ENCODE measurements at places on chromosomes 1 and 21. TPM values are rescaled to one million over a fixed set of nuclear protein-coding genes. Genes with fewer than 3 reads are reported as not detected.
A peak's percentile ranks its signal among the peaks of the same experiment; 100 is the strongest.

Gene ESRRG
- 34.4 TPM for total RNA-seq

- no peaks in the 10 kb centered on the region for H3K36me3 ChIP-seq
- H3K27me3 ChIP-seq, result no peaks in the 10 kb centered on the region
- no peaks in the 10 kb centered on the region for H3K4me1 ChIP-seq
- DNase-seq, result no peak
- no peak overlapping the region for H3K4me3 ChIP-seq
- H3K27ac ChIP-seq, result no peak overlapping the region
These were observed 171.8 kb downstream of the ACTL8 start for GRCh38 chr1:17926906-17927305.

Gene ERICH3
- total RNA-seq, result 0.04 TPM

- no peak overlapping the region for H3K4me3 ChIP-seq
- H3K4me1 ChIP-seq, result no peaks in the 10 kb centered on the region
- DNase-seq, result no peak
These were observed 91.0 kb upstream of the KCNA3 start for GRCh38 chr1:110765640-110766335.

Gene LYPD8
- not detected for total RNA-seq

DNA sequence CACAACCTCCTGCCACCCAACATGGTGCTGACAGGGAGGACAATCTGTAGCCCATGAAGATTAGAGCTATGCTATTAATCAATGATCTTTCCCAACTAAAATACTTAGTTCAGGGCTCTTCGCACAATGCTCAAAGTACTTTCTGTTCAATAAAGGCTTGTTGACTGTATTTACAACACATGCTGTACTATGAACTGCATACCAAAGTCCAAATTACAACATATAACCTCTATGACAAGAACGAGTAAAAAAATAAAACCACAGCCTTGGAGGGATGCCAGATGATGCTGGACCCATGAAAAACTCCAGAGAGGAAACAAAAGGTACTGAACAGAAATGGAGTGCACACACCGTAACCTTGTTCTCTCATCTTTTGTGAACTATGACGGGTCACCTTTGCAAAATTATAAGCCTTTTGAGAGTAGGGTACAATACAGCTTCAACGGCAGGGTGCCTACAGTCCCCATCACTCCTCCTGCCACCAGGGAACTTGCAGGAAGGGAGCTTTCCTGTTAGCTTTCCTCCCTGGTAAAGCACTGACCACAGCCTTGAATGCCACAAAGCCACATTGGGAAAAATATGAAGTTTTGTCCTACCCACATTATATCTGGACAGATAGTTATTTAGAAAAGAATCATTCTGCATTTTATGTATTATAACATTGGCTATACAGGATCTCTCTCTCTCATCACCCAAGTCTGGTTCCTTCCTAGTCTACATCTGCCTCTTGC, 175.6 kb downstream of the NRIP1 start:
- H3K27ac ChIP-seq, result no peak overlapping the region
- no peaks in the 10 kb centered on the region for H3K27me3 ChIP-seq
- no peak for DNase-seq
- H3K36me3 ChIP-seq, result no peaks in the 10 kb centered on the region
- no peak overlapping the region for H3K4me3 ChIP-seq

Gene NR0B2
- total RNA-seq, result 0.25 TPM

Gene AGMAT
- 3.3 TPM for total RNA-seq

DNA sequence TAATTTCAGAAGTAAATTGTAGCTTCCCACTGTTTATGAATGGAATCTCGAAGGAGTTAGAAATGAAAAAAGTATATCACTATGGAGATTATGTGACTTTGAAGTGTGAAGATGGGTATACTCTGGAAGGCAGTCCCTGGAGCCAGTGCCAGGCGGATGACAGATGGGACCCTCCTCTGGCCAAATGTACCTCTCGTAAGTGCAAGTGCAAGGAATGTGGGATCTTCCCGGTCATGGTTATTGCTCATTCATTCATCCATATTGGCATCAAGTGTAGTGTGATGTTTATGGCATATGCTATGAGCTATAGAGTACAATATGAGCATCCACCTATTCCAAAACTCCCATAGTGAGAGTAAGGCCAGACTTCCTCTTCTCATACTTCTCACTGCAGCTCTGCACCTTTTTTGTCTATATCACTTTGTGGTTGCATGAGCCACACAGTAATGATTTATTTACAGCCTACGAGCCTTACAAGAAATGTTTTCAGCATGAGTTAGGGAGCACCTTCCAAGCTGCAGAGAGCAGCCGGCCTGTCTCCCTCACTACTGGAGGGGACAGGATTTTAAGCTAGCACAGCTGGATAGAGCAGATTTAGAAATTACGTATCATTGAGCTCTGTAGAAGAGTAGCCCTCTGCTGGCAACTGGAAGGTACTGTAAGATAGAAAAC, 24.9 kb upstream of the CR1L start:
- DNase-seq, result no peak
- H3K4me3 ChIP-seq, result no peak overlapping the region
- no peaks in the 10 kb centered on the region for H3K36me3 ChIP-seq
- no peak overlapping the region for H3K27ac ChIP-seq
- H3K4me1 ChIP-seq, result no peaks in the 10 kb centered on the region

DNA sequence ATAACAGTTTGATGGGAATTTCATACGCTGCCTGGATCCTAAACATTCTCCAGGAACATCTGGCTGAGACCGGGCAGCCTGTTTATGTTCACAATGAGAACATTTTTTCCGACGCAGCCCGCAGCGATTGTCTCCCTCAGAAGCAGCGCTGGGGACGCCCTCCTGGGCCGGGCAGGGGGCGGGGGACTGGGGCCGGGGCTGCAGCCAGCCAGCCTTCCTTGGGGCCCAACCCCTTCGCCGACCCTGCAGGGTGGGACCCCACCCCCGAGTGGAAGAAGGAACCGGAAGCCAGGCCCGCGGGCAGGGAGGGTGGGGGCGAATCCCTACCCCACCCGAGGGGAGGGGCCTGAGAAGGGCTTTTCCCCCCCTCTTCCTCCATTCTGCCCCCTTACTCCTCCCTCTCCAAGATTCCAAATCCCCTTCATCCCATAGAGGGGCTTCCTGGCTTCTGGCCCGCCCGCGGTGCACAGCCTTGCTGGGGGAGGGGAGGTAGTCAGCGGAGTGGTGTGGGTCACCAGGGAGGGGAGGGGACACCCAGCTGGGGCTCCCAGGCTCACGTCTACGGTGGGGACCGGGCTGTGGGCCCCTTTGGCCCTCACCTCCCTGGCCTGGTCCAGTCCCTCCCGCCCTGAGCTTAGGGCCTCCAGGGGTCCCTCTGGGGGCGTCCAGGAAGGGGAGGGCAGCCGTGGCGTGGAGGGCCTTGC, 60.6 kb downstream of the WNT9A start:
- peak overlapping the region; percentile 60 for H3K27ac ChIP-seq
- H3K27me3 ChIP-seq, result no peaks in the 10 kb centered on the region
- peaks cover 8% of the 10 kb centered on the region for H3K4me1 ChIP-seq
- DNase-seq, result no peak
- no peaks in the 10 kb centered on the region for H3K36me3 ChIP-seq

DNA sequence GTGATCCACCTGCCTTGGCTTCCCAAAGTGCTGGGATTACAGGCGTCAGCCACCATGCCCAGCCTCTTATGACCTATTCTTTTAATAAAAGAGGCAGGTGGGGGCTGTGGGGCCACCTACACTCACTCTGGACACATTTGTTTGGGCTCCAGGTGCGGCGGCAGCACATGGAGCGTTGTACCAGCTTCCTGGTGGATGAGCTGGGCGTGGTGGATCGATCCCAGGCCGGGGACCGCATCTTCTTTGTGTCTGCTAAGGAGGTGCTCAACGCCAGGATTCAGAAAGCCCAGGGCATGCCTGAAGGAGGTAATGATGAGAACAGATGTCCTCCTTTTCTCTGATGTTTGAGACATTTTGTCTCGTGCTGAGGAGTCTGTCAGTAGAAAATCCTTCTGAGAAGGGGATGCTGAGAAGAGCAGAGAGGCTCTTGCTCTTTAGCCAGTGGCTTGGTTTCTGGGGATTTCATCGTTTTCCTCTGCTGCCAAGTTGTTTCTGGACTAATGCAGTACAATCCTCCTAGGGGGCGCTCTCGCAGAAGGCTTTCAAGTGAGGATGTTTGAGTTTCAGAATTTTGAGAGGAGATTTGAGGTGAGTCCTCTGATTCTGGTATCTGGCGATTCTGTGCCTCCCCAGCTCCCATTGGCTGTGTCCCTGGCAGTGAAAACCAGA, 17.9 kb upstream of the MIIP start:
- H3K27ac ChIP-seq, result peak overlapping the region; percentile 30
- no peak overlapping the region for H3K4me3 ChIP-seq
- no peak for DNase-seq
- peaks cover 29% of the 10 kb centered on the region for H3K36me3 ChIP-seq

DNA sequence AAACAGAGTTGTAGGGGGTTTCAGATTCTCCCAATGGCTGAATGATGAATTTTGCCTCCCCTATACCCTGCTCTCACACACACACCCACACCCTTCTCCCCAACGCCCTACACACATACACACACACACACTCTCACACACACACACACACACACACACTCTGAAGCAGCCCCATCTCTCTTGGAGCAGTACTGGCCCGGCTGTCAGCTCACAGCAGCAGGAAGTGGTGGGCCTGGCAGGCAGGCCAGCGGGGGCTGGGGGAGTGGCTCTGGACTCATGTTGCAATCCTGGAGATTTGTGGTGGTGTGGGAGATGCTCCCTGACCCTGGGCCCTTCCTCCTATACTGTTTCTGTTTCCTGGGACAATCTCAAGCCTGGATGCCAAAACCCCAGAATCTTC, 2.2 kb downstream of the IKBKE start:
- H3K36me3 ChIP-seq, result no peaks in the 10 kb centered on the region
- H3K4me3 ChIP-seq, result no peak overlapping the region
- H3K4me1 ChIP-seq, result peaks cover 3% of the 10 kb centered on the region
- no peaks in the 10 kb centered on the region for H3K27me3 ChIP-seq
- peak; percentile 60 for DNase-seq

DNA sequence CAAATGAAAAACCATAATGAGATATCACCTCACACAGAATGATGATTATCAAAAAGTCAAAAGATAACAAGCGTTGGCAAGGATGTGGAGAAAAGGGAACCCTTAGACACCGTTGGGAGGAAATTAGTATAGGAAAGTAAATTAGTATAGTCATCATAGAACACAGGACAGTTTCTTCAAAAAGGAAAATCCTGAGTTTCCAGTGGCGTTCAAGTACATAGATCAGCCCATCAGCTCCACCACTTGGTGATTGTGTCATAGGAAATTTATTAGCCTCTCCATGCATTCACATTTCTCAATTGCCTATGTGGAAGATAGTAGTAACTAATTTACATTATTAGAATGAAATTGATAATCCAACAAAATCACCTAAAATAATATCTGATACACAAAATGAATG, 20.8 kb upstream of the GBP2 start:
- no peak for DNase-seq
- H3K4me1 ChIP-seq, result no peaks in the 10 kb centered on the region

DNA sequence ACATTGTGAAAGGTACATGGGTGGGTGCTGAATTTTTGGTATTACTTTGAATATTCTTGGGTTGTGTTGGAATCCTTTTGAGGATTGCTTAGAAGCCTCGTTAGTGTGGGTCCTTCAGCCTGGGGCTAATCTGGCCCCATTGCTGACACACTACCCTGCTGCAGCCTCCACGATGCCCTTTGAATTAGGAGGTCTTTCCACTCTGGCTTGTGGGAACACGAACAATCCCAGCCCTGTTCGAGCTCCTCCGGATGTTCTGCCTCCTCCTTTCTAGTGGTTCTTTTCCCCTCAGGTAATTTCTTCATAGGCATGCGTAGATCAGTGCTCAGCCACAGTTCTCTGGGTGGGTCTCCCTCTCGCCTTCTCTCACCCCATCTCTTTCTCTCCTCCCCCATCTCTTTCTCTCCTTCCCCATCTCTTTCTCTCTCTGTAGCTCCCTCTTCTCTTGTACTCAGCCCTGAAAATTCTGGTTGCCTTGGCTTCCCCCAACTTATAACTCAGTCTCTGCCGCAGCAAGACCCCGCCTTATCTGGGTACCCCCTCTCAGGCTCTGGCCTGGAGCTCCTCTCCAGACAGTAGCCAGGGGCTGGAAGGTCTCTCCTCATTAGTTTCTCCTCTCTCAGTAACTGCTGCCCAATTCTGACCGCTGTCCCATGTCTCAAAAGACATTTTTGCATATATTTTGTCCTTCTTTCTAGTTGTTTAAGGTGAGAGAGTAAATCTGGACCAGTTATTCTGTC, 46.0 kb upstream of the SLC19A1 start:
- DNase-seq, result no peak
- no peaks in the 10 kb centered on the region for H3K4me1 ChIP-seq
- no peaks in the 10 kb centered on the region for H3K36me3 ChIP-seq
- H3K4me3 ChIP-seq, result no peak overlapping the region
- peaks cover 52% of the 10 kb centered on the region for H3K27me3 ChIP-seq

Gene IPP
- 15.1 TPM for total RNA-seq

DNA sequence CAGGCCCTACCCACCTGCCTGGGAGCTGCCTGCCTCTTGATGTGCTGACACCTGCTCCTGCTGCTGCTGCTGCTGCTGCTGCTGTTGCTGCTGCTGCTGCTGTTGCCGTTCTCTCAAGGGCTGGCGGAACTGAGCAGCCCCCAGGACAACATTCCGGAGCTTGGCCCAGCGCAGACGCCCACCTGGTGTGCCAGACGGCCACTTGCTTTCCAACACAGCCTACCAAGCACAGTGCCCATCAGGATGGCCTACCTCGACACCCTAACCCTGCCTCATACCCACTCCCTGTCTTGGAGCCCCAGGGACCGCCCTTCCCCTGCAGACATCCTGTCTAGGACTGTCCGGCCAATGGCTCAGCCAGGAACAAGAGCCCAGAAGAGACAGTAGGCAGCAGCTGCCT, 11.8 kb downstream of the DENND4B start:
- no peak overlapping the region for H3K27ac ChIP-seq
- no peak for DNase-seq
- no peaks in the 10 kb centered on the region for H3K27me3 ChIP-seq
- peaks cover 100% of the 10 kb centered on the region for H3K36me3 ChIP-seq

Gene FGR
- total RNA-seq, result 1.3 TPM

Gene ACTN2
- total RNA-seq, result 3,119 TPM

DNA sequence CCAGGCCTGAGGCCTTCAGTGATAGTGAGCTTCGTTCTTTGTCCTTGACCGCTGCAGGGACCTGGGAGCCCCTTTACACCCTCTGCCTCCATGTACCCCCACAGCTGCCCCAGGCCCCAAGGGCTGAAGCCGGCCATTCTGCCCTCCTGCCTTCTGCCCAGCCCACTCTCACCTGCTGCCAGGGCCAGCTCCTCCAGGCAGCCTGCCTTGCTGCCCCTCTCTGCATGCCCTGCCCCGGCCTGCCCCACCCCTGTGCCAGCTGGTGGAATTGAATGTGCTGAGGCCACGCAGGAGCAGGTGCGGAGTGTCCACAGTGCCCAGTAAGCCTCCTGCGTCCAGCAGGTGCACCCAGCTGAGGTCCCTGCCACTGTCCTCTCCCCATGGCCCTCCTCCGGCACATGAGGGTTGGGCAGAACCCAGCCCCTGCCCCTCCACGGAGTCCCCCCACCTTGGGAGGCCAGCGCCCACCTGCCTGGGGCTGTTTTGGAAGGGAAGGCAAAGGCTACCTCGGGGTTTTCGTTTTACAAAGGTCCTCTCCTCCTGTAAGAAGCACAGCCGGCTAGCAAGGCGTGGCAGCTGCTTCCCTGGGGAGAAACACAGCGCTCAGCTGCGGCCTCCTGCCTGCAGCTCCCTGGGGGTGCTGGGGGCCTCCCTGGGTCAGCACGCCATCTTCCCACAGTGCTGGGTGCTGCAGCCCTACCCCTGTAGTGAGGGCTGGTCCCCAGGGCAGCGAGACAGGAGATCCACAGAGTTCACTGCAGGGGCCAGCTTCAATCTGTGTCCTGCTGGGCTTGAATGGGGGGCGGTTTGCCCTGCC, 21.0 kb downstream of the MMEL1 start:
- no peak for DNase-seq
- no peaks in the 10 kb centered on the region for H3K36me3 ChIP-seq
- H3K27me3 ChIP-seq, result no peaks in the 10 kb centered on the region

Gene AMY1B
- total RNA-seq, result not detected
